ENCODE measurements at places on chromosomes 11 and 22.
A peak's percentile ranks its signal among the peaks of the same experiment; 100 is the strongest.

DNA sequence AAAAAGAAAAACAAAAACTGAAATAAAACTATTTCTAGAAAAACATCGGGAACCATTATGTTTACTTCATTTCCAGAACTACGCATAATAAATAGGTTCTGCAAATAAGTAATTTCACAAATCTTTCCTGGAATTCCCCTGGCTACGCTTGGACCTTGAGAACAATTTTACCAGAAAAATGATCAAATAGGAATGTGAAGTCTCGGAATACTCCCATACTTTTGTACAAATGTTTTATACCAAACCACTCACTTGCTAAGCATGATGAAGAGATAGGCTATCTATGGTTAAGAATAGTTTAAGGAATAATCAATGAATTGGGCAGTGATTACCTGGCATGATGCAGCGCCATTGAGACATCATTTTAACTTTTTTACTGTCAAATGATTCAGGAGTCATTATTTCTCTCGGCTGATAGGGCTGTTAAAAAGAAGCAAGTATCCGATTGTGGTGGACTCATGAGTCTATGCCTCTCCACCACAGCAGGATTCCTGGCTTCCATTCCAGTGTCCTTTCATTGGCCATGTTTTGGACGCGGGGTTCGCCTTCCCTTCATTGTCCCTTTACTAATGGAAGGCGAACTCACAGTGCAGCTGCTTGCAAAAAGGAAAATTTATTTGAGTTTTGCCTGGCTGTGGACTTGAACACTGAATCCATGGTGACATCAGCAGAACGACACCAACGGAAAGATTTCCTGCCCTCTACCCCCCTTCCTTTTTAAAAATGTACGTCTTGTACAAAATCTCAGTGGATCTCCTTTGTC is 39.9 kb upstream of the BLID start:
- DNase-seq: no peak

DNA sequence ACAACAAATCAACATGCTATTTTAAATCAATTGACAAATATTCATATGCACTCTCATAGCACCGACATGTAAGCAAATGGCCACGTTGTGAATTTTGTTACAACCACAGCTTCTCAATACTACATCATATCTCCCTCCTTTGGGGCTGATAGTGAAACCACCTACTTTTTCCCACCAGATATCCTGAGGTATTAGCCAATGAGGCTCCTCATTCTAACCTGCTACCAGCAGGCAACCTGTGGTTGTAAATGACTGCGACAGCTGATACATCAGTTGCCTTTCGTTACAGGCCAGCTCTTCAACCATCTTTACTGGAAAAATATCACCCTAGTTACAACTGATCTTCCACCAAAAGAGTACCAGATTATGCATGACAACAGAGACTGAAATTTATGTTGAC is 3.7 kb upstream of the XKR3 start:
- no peak for DNase-seq

DNA sequence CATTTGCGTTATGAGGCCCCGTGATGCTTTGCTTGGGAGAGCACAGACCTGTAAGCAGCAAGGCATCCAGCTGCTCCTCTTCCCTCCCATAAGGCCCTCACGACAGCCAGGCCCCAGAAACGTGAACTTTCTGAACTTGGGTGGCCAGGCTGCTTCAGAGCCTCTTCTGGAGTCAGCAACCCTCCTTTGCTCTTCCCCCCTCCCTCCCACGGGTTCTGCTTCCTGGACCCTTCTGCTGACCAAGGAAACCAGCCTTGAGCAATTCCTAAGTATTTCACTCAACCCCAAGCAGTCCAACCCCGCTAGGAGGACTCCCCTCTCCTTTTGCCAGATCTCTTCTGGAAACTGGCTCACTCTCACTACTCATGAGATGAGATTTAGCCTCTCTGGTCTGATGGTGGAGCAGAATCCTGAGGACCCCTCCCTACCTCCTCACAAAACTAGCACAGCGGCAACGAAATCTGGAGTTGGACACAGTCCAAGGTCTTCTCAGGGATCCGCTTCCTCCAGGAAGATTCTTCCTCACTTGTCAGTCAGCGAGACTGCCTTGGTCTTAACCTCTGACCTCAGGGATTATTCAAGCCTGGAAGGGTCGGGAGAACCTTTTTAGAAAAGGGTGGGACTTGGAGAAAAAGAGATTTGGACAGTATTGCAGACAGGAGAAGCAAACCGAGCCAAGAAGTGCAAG is 86.2 kb downstream of the UBASH3B start:
- DNase-seq: no peak

DNA sequence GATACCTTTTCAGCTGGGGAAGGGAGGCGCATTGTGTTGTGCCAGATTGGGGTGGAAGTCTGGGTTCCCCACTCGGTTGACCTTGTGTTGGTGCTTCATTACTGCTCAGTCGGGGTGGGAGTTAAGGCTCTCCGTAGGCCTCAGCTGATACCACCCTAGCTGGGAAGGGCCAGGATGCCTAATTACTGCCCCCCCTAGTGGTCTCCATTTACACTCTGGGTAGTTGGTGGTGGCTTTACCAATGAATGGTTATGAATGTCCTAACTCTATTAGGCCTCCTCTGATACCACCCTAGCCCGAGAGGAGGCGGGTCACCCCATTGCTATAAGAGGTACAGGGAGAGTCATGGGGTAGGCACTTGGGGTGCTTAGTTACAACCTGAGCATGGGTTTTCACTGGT is 27.5 kb upstream of the HIKESHI start:
- no peak for DNase-seq

GRCh38 chr22:46193898-46194310 is 43.6 kb downstream of the PPARA start:
- DNase-seq: peak; percentile 74

- DNase-seq: no peak
Measured at GRCh38 chr11:28679795-28680468, 571.7 kb downstream of the METTL15 start.

GRCh38 chr11:69234740-69235710 is 58.9 kb upstream of the MYEOV start:
- peak; percentile 69 for DNase-seq

DNA sequence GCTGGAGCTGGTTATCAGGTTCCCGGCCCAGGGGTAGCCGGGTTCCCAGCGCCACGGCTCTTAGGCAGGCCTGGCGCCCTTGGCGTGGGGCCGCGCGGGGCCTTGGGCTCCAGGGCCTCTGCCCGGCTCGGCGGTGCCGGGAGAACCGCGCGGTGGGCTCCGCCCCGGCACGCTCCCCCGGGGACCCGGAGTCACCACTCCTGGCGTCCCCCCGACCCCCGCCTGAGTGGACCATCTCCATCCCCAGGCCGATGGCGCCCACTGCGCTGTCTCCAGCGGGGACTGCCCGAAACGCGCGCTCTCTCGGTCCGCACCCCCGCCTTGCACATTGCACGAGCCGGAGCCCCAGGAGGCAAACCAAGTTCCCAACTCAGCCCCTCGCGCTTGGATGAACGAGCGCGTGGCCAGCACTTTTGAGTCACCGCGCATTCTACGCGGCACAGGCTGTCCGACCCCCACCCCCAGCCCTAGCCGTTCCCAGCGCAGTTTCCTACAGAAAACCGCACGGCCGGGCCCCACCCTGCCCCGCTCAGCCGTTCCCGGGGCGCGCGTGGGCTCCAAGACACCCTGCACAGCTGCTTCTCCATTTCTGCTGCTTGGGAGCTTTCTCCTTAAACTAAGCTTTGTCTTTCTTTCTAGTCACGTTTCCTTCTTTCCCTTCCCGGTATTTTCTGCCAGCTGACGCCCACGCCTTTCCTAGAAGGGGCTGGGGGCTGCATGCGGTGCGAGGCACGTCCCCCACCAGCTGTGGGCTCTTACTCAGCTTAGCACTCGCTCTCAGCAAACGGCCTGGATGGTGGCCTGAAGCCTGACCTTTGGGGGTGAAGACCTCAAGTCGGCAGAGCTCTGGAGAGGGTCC is 650 bp upstream of the CHID1 start:
- no peak for DNase-seq

- DNase-seq: no peak
Measured at GRCh38 chr11:110289472-110289871, 6.9 kb downstream of the RDX start.

DNA sequence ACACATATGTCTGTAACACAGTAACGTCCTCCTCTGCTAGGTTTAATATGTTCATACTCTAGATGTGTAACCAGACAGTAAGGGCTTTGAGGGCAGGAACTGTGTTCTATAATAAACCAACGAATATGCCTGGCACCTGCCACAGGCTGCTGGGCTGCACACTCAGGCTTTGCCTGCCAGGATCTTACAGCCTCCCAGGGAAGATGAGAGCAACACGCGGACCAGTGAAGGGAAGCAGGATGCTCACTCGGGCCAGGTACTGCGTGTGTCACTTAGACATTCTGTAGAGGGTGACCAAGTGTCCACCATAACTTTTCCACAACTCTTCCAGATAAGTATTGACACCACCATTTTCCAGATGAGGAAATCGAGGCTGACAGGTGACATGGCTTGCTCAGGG is 21.7 kb upstream of the BAIAP2L2 start:
- peak; percentile 81 for DNase-seq

GRCh38 chr22:20228055-20228938 is 39.8 kb downstream of the RTN4R start:
- DNase-seq: no peak

DNA sequence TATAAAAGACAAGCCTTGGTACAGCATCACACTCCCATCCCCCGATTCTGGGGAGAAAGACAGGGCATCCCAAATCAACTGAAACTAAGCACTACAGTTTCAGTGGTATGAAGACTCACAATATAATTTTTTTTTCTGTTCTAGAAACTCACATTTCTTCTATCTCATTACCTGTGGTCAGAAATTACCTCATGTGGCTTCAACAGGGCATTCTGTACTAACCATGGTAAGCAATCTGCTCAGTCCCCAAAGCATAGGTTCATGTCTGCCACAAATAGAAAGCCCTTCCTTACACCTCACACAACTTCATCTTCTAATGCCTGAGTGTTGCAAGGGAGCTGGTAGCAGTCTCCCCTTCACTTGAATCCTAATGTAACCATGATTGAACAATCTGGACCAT is 147.4 kb upstream of the POU2AF2 start:
- DNase-seq: no peak

DNA sequence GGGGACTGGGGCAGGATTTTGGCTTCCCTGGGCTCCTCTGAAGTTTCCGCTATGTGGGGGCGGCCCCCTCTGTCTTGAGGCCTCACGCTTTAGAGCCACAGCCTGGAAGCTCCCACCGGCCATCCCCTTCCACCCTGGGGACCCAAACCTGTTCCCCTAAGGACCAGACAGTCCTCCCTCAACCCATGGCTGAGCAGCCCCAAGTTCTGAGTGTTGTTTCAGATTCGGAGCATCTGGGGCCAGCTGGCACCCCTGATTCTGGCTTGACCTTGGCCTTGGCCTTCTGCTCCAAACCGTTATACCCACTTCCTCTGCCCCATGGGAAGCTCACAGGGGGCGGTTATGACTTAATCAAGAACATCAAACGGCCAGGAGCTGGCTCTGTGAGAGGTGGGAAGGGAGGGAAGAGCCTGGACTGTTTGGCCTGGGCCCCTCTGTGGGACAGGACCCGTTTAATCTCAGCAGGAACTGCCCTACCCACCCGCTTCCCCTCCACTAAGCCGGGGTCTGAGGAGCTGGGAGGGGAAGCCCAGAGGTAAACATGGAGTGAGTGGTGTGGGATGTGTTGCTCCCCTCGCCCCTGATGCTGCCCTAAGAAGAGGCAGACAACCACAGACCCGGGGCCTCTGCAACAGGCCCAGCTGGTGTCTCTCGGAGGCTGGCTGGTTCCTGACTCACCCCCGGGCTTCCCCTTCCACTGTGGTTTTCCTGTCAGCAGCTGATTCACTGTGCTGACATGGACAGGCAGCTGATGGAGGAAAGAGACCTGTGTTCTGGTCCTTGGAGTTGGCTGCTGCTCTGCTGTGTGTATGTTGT is 3.4 kb downstream of the CD82 start:
- no peak for DNase-seq

GRCh38 chr22:40414838-40415505 is 44.6 kb downstream of the SGSM3 start:
- DNase-seq: peak; percentile 76

DNA sequence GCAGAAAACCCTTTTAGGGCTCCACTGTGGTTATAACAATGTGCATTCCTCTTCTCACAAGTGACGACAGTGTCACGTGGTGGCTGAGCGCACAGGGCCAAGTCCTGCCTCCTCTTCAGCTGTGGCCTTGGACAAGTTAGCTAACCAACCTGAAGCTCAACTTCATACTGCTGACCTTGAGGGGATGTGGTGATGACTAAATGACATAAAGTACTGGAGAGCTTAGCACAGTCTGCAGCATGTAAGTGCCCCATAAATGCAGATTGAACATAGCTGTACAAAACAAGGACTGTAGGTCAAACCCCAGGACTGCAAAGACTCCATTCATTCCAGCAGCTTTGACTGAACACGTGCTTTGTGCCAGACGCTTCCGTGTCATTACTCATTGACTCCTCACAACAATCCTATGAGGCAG is 20.1 kb upstream of the MRGPRX2 start:
- DNase-seq: no peak

- DNase-seq: no peak
Measured at GRCh38 chr11:79312617-79313529, 128.0 kb downstream of the TENM4 start.

GRCh38 chr11:102882389-102883024 is 7.7 kb upstream of the MMP12 start:
- DNase-seq: no peak

GRCh38 chr11:113623114-113623513 is 83.0 kb downstream of the TMPRSS5 start:
- DNase-seq: no peak

GRCh38 chr11:103582351-103582909 is 454.0 kb upstream of the DDI1 start:
- DNase-seq: no peak

DNA sequence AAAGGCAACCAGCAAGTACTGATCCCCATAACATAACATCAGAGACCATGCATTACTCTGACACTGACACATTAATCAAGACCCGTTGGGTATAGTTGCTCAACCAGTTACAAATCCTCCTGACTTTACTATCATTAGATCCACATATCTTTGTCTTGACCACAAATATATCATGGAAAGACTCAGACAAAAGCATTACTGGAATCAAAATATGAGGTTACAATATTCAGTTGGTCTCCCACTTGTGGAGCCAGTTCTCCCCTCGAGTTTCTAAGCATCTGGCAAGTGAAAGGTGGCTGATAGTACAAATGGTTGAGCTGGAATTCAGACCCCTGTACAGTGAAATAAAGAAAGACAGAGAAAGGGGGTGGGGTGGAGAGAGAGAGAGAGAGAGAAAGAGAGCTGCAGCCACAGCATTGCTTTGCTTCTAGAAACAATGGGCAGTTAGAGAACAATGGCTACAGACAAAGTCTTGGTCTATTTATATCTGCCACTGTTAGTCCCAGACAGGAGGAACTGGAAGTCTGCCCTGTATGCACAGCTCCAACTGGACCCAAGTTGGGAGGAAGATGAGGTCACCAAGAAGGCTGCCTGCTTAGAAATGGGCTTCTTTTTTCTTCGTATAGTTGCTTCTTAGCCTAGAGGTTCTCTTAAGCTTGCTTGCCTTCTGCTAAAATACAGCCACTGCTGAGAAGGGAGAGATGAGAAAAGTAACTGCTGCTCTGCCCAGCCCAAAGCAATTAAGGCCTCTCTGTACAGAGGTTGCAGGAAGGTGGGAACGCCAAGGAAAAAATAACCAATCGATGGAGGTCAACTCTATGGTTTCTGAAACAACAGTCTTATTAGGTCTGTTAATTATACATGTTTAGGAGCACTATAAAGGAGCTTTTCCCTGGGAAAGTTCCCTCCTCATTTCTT is 85.5 kb downstream of the ETS1 start:
- no peak for DNase-seq

GRCh38 chr11:112760396-112761059 is 200.7 kb upstream of the NCAM1 start:
- DNase-seq: no peak

All from mesenteric fat pad (tissue), 1 donor.